Stimulated activated CD4-positive, alpha-beta T cell treated with anti-CD3 and anti-CD28 coated beads, Interleukin-2, amount 100 ng/mL, for 24 hours (primary cell): ENCODE measurements at places on chromosomes 11 and 22.

DNA sequence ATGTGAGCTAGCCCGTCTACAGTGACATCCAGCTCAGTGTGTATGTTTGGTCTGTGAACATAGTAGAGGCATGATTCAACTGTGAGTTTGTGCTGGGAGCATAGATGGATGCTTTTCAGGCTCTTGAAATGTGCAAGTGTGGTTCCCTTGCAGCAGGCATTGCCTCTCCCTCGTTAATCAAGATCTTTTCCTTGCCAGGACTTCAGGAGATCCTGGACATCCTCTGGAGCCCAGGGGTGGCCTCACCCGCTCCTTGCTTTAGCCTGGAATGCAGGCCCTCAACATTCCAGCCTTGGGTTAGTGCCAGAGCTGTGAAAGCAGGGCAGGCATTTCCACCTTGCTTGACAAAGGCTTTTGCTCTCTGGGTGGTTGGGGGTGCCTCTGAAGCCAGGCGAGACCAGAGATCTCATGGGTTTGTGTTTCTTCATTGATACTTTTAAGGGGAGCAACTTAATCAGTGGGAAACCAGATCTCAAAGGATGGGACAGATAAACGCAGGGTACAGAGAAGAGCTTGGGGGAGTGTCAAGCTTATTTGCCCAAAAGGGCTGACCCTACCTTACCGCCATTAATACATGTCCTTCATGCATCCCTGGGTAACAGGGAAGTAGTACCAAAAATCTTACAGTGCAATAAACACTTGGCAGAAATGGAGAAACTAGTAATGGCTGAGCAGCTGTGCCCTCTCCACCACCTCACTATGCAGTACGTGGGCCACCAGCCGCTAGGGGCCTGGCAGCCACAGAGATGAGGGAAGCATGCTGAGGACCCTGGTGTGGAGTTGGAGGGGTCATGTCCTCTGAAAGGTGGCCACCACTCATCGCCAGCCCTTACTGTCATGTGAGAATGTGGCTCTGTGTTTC is 72.1 kb downstream of the PTPRJ start:
- no peak for DNase-seq

- DNase-seq: no peak
Measured at GRCh38 chr11:93340223-93340622, 9.7 kb downstream of the DEUP1 start.

GRCh38 chr11:113923572-113923971 is 19.0 kb downstream of the HTR3B start:
- DNase-seq: no peak

DNA sequence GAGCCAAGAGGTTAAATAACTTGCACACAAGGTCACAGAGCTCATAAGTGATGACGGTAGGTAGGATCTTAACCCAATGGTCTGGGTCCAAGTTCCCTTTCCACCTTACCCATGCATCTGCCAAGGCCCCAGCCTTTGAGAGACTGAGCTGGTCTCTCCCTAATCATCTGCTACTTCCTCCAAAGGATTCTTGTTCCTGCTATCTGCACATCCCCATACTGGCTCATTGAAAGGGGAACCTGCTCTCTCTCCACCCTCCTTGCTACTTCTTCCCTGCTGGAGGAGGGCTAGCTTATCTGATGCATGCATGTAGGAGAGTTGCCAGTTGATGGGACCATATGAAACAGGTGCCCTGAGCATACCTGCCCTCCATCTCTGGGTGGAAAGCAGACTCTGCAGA is 47.7 kb downstream of the COMMD9 start:
- DNase-seq: no peak

GRCh38 chr22:41966607-41967240 is 2.5 kb upstream of the SEPTIN3 start:
- peak; percentile 48 for DNase-seq
